ENCODE measurements at places on chromosomes 5 and 9.

GRCh38 chr5:114355086-114355830 is 6.6 kb upstream of the KCNN2 start:
- no peak for DNase-seq

GRCh38 chr5:143040622-143041021 is 270.4 kb downstream of the ARHGAP26 start:
- DNase-seq = no peak

DNA sequence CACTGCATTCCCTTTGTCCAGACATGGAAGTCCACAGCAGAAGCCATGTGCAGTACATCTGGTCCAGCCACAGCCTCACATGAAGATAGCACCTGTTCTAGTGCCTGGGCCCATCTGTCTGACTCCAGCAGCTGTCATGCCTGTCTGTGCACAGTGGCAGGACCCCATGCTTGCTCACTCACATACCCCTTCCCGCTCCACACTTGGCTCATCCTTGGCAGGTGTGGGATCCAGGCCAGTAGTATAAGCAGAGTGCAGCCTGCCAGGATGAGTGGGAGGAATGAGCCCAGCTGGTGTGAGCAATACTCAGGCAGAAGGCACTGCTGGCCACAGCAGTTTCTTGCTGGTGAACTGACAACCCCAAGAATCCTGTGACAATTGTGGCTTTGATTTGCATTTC is 168.0 kb downstream of the PRDM9 start:
- no peak for DNase-seq

DNA sequence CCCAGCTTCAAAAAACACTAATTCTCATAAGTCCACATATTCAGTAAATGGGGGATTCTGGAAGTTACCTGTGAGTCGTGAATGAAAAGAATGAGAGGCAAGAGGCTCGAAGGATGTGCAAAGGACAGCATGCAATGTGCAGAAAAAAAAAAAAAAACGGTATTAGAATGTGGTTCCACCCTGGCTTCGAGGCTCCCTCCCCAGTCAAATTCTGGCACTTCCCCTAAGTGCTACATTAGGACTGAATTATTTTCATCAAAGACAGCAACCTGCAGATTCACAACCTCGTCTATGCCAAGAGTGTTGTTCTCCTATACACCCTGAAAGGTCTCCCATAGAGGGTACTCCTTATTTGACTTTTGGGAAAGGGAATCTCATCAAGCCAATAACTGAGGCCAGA is 16.5 kb downstream of the CAPSL start:
- no peak for DNase-seq

GRCh38 chr5:138180183-138180782 is 1.4 kb downstream of the KIF20A start:
- peak; percentile 63 for DNase-seq

DNA sequence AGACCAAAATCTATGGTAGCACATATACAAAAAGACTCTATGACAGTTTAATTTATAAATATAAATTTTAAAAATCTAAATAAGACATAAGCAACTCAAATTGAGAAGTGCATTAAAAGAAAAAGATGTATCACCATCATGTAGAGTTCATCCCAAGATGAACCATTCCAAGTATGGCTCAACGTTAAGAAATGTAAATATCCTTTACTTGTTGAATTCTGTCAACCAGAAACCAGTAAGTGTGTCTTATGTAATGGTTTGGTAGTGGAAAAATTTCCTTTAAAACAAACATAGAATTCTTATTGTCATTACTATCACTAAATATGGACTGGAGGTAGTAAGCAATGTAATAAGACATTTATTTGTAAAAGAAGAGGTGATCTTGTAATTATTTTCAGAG is 87.3 kb downstream of the YIPF5 start:
- no peak for DNase-seq

DNA sequence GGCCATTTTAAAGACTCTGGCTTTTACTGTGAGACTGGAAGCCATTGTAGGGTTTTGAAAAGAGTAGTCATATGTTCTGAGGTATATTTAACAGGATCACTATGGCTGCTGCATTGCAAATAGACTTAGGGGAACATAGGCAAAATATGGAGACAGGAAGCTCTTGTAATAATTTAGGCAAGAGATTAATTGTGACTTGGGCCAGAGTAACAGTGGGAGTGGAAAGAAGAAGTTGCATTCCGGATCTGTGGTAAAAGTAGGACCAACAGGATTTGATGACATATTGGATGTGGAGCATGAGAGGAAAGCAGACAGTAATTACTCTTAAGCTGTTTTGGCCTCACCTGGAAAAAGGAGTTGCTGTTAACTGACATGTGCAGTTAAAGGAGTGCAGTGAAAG is 85.6 kb downstream of the SMIM15 start:
- no peak for DNase-seq

- no peak for DNase-seq
Observed at GRCh38 chr5:71537687-71538086, 49.5 kb upstream of the MCCC2 start.

DNA sequence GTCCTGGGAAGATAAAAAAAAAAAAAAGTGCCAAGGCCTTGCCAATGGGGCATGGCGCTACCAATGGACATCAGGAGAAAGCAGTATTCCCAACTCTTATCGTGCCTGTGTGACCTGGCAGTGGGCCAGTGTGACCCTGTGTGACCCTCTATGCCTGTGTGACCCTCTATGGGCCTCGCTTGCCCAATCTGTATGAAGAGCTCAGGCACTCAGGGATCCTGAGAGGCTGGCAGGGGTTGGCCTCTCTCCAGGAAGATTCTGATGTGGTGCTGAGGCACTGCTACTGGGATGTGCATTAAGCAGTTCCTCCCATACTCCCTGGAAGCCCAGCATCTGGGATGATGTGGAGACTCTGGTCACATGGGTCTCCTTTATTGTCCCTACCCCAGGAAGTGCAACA is 179.2 kb downstream of the MACROH2A1 start:
- no peak for DNase-seq

DNA sequence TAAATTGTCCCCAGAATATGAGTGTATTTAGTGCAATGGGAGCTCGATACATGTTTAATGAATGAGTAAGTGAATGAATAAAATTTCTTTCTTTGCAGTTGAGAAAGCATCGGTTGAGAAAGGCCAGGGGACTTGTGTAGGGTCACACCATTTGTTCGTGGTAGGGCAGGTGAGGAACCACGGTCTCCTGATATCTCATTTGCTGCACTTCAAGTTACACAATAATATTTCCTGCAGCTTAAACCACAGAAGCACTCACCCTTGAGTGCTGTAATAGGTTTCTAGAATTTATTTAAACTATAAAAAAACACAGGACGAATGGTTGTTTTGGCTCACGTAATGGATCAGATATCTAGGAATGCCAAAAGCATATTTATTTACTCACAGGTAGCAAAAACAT is 429.8 kb downstream of the SPATA31D1 start:
- no peak for DNase-seq

DNA sequence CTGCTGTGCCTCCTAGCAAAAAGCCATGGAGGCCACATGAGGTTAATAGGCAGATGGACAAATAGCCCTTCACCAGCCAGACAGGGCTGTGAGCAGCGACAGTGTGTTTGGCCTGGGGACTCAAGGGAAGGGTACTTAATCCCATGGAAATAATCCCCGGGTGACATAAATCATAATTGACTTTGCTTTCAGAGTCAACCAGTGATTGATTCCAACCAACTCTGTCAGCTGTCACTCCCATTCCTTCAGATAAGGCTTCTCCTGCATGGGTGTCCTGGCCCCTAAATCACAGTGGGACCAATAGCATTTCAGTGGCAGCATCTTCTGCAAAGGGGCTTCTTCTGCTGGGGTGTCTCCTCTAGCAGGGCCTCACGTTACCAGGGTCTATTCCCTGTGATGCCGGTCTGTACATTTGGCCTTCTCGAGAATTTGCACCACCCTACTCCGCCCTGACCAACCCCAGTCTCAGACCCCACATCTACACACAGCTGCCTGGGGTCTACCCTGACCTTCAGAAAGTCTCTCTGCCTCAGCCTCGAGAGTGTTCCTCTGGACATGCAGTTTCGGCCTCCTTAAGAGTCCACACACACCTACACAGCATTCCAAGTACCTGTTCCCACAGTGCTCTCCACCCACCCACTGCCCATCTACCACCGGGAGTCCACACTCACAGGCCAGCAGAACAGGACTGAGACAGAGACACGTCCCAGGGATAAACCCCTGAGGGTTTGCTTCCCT is 3.7 kb downstream of the CLTB start:
- no peak for DNase-seq

DNA sequence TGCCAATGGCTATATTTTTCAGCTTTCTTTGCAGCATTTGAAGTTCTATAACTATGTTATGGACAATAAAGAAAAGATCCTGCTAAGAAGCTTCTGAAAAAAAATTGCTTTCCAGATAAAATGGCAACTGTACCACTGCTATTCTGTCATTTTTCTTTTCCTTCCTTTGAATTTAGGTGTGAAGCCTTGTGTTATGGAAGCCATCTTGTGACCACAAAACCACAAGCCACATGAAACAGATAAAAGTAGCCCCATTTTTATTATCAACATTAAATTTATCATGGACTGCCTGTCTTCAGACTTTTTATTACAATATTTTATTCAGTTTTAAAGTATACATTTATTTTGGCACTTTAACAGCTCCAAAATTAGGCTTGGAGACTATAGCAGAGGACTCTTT is 289.9 kb upstream of the ACTBL2 start:
- no peak for DNase-seq

Data from left kidney (tissue), 8 donors.